ENCODE measurements at places on chromosomes 13 and 19.

GRCh38 chr19:39327363-39328045 lies 6.8 kb upstream of the LRFN1 start:
- DNase-seq: no peak

- no peak for DNase-seq
Measured at GRCh38 chr19:46521241-46521868, 25.7 kb upstream of the PNMA8B start.

DNA sequence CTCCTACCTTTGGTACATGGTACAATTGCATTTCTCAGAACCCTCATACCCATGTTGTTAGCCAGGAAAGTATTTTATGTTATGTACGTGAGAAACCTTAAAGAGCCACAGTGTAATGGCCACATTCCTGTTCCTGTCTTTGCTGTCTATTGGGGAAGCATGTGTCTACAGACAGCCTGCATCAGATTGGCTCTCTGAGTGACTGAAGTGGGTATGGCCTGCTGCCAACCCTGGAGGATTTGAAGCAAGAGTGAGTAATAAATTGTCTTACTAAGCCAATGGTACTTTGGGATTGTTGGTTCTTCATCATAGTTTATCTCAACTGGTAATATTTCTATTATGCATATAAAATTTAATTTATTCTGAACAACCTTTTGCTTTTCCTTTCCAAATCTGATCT lies 574.1 kb downstream of the LMO7 start:
- no peak for DNase-seq

- peak; percentile 47 for DNase-seq
Measured at GRCh38 chr19:49224879-49225278, 67.3 kb downstream of the TRPM4 start.

- DNase-seq: peak; percentile 86
Measured at GRCh38 chr19:15449620-15450527, at the start of gene WIZ. TSS of gene WIZ (minus strand) at chr19:15449956. CDS start at chr19:15448307, 1,649 bp downstream.

DNA sequence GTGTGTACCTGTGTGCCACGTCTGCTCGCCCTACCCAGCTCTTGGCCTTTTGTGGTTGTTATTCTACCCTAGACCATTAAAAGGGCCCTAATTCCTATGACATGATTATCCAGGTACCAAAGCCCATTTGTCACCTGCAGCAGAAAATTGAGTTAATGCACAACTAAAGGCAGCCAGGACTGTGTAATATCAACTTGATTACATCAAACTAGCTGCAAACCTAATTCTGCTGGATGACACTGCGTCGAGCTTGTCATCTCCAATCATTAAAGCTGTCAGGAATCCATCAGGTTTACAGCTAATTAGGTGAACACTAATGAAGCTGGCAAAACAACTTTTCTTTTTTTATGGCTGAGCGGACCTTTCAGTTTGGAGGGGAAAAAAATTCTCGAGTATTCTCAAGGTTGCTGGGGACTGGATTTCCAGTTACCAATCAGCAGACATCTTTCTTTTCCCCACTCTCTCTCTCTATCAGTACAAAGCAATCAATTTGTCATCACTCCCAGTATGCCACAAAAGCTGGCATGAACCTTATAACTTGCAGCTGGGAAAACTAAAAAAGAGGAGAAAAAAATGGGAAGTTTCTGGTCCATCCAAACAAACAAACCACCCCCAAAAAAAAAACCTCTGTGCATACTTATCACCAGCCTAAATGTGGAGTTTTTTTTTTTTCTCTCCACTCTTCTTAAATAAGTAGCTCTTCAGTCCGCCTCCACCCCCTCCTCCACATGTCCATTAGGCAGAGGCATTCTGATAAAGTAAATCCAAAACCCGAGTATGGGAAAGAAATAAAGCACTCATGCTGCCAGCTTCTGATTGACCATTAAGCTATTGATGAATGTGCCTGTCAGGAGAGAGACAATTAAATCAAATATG lies 2.8 kb downstream of the TSHZ3 start:
- no peak for DNase-seq

DNA sequence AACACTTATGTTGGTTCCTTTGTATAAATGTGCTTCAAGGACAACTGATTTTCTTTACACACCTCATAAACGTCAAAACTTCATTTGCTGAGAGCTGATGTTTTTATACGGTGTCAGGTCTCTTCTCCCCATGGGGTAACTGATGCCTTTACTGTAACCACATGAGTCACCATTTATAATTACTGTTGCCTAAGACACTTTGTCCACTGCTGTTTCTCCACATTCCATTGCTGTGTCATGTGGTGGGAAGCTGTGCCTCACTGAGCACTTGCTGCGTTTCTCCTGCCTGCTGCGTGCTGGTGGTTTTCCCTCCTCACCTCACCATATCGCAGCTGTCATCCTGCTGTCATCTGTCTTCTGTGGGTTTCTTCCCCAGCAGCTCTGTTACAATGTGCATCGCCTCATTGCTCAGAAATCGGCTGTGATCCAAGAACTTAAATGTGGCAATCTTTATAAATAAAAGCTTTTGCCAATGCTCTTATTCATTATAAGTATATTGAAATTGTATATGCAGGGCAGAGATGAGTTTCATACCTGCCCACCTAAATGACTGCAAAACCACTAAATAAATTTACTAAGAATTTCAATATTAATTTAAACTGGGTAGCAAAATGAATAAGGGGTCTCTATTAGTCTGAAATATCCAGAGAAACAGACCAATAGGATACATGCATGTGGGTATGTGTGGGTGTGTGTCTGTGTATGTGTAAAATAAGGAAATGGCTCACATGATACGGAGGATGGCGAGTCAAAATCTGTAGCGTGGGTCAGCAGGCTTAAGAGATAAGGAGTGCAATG lies 547.0 kb upstream of the SLITRK5 start:
- DNase-seq: no peak

- no peak for DNase-seq
Measured at GRCh38 chr13:37613236-37613635, 14.7 kb upstream of the POSTN start.

DNA sequence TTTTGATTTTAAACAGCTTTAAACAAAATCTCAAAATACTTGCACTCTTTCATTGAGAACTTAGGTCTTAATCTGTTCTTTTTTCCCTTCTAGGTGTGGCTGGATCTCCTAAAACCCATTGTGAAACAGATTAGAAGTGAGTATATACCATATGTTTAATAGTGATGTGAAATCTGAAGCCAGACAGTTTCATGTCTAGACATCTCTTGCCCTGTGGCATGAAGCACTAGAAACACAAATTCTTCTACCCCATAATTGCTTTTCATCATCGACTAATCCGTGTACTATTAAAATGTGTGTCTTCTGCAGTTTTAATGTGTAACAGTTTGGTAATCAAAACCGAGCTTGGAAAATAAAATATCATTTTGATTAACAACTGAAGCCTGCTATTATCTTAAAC lies 188.2 kb upstream of the RNF113B start:
- no peak for DNase-seq

- DNase-seq: no peak
Measured at GRCh38 chr13:67619351-67619994, 389.3 kb upstream of the PCDH9 start.

GRCh38 chr19:4186087-4186993 lies 3.9 kb downstream of the ANKRD24 start:
- DNase-seq: peak; percentile 92

DNA sequence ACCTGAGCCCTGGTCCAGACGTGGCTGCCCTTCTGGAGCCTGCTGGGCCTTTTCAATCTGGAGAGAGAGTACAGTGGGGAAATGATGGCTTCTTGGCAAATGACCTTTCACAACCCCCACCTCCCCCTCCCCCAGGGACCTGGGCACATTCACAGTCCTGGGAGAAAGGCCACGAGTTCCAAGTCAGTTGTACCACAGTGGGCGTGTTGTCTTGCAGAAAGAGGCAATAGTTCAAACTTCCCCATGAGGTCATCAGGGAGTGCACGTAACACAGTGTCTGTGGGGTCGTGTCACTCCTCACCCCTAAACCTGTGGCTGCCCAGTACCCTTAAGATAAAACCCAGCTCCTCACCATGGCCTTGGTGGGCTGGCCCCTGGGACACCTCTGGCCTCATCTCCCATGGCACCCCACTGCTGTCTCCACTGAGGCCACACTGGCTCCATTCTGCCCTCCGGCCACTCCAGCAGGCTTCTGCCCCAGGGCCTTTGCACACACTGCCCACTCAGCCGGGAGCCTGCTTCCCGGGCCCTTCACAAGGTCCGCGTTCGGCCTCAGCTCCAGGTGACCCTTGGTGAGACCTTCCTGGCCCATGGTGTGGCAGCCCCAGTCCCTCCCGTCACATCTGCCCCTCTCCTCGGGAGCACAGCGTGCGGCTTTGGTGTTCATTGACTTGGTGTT lies 13.3 kb downstream of the PLIN4 start:
- DNase-seq: no peak

- DNase-seq: peak; percentile 90
Measured at GRCh38 chr19:18683109-18683957, at the start of gene CRTC1. TSS of gene CRTC1 (plus strand) at chr19:18683680. CDS start at chr19:18683703, 23 bp downstream.

- no peak for DNase-seq
Measured at GRCh38 chr19:16949496-16950023, 60.8 kb downstream of the F2RL3 start.

- DNase-seq: no peak
Measured at GRCh38 chr13:78604782-78605611, 1.6 kb upstream of the POU4F1 start.

Measured in activated CD4-positive, alpha-beta T cell treated with anti-CD3 and anti-CD28 coated beads, Interleukin-2, amount 50 U/mL, for 48 hours (primary cell).